ENCODE measurements at places on chromosomes 2 and 18.

- DNase-seq, result no peak
These were observed 108.2 kb downstream of the BAZ2B start for GRCh38 chr2:159508140-159508539.

DNA sequence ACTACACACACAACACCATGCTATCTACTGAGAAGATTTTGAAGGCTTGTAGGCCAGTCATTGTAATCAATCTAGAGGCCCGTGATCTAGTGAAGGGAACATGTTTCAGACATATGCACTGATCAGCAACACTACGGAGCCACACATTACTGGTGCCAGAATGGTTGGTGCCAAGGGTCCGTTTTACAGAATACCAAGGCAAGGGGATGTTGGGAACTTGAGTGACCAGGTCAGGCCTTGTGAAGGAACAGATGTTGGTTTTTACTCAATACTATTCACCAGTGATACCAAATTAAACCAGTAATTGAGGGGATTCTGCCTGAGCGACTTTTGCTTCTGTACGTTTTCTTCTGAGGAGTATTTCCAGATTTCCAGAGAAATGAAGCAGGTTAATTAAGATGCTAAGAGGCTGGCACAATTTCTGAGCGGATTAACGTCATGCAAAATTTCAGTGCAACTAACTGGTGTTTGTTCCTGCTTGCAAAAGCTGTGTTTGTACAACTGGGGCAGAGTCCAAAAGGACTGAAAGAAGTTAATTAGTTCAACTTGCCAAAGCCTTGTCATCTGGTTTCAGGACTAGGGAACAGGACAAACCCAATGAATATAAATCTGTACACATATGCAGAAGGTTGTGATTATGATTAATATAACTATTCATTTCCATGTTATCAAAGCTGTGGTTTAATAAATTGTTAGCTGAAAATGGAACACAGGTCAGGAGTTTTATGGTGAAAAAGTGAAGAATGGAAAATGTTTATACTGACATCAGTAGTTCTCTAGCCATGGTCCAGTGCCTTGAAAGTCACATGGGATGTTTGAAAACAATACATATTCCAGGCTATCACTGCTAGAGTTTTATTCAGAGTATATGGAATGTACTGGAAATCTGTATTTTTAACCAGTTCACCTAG, 432.1 kb upstream of the DCC start:
- DNase-seq, result no peak

DNA sequence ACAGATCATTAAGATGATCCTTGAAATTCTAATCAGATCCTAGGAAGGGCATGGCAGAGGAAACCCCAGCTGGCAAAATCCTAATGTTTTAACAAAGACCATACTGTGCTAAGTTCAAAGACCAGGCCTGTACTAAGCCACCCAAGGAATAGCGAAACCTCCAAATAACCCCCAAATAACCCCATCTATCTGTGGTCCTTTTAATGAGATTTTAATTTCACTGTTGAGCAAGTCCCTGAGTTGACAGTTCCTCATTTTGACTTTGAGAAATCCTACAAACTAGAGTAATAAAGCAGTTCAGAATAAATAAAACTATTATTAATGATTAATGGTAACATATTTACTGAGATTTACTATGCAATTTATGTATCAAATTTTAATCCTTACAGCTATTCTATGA, 259.8 kb downstream of the STK39 start:
- DNase-seq, result no peak

GRCh38 chr2:114628481-114628880, 186.0 kb downstream of the DPP10 start:
- DNase-seq, result no peak

DNA sequence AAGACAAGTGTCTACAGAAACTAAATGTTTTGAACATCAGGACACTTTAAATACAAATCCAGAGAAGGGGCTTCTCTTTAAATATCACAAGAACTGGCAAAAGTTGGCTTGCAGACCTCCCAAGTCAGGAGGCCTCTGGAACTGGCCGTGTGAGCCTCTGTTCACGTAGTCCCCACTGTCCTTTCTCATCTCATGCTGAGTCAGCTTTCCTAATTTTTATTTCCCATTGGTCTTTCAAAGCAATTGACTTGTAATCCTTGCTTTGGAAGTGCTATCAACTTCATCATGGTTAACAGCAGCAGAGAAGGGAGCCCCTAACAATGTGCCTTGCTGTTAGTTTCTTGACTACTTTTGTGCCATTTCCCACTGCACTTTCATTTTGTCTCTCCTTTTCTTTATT, 303.3 kb downstream of the DPP10 start:
- DNase-seq, result no peak

- no peak for DNase-seq
These were observed 935.7 kb downstream of the LRP1B start for GRCh38 chr2:141195087-141195486.

DNA sequence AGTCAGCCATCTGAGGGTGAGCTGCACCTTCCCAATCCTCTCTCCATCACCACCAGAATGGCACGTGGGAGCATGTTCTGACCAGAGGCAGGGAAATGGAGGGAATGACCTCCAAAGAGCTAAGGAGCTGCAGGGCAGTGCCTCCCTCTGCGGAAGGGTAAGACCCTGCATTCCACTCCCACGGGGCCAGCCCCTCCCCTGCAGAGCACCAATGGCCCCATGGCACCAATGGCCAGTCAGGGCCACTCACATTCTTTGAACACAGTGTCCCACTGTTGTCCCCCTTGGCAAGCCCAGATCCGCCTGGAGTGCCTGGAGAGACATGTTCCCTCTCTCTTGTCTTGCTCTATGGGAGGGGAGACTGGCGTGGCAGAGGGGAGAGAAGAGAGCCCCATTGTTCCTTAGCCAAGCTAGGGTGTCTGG, 164.4 kb downstream of the TNS1 start:
- DNase-seq, result no peak

DNA sequence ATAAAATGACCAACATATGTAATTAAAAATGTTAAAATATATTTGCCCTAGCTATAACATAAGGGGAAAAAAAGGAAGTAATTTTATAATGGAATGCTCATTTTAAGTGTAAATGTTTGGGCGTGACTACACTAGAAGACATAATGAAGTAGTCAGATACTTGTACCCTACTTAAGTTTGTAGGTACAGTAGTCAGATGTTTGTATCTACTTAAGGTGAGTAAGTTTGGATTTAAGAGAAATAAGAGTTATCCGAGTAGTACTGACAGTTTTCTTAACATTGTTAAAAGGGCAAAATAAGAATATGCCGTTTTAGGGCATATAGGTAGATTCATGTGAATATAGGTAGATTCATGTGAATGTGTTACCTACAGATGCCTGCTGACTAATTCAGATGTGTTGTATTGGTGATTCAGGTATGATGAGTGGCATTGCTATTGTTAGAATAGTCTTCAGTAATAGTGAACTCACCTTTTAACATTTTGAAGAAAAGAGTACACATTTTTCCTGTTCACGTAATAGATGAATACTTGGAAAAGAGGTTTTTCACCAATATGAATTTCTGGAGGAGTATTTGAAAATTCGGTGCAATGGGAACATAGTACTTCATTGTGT, 14.9 kb downstream of the VAPA start:
- no peak for DNase-seq

GRCh38 chr18:61655630-61656029, 237.2 kb downstream of the RNF152 start:
- DNase-seq, result no peak

All from activated naive CD4-positive, alpha-beta T cell (primary cell).